Effector CD8-positive, alpha-beta T cell (primary cell): ENCODE measurements at places on chromosomes 11 and 22.
A peak's percentile ranks its signal among the peaks of the same experiment; 100 is the strongest.

- no peak for DNase-seq
Measured at GRCh38 chr11:96267001-96267495, 75.9 kb downstream of the MAML2 start.

- no peak for DNase-seq
Measured at GRCh38 chr11:76653012-76653673, 17.4 kb downstream of the LRRC32 start.

DNA sequence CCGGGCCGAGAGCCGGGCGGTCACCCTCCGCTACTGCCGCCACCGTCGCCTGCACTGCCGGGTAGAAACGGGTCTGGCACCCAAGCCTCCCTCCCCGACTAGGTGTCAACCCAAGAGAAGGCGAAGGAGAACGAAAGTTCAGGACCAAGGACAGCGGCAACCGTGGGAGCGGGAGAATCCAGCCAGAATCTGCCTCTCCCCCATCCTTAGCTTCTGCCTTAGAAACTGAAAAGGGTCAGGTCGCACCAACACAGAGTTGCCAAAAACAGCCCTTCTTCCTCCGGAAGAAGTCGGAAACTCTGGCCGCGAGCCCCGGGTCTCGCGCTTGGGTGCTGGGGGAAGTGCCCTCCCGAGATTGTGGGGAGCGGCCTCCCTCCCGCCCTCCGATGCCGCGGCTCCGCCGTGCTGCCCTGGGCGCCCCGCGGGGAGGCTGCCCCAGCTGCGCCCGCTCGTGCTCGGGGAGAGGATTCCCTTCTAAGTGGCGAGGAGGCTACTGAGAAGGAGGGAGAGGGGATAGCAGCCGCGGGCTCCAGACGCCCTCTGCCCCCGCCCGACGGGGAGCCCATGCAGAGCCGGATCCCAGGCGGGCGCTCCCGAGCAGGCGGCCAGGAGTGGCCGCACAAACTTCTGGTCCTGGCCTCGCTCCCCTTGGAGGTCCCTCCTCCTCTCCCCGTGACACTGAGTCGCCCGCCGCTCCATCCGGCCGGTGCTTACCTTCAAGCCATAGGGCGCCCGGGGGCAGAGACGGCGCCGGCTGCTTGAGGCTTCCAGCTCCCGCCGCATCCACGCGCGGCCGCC is 637 bp downstream of the DRD2 start:
- DNase-seq = no peak

GRCh38 chr11:34341931-34342533 is 15.8 kb downstream of the ABTB2 start:
- DNase-seq = no peak

DNA sequence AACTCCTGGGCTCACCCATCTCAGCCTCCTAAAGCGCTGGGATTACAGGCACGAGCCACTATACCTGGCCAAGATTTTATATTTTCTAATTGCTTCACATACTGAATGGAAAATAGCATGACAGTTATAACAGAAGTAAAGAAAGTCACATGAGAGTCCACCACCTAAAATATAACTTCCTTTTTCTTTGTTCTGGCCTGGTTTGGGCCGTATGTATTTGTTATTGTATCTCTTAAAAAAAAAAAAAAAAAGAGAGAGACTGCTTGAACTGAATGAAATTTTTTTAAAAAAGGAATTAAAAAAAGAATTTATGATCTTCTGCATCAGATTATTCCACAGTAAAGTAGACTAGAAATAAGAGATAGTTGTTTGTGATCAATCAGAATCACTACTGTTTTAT is 86.0 kb upstream of the GRIK4 start:
- DNase-seq = no peak

DNA sequence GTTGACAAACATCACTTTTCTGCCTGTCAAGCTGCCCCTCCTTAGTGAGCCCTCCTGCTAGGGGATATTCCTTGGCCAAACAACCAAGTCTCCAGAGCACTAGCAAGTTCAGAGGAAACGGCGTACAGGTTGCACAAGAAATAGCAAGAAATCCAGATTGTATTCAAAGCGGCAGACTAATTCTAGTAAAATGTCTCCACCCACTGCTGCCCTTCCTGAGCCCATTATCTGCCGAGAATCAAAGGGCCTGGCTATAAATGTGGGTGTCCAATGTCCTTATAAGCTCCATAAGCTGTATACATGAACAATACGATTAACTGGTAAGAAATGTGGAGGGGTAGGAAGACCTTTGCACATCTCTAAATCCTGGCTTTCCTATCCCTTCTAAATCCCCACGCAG is 44.0 kb upstream of the AKIP1 start:
- DNase-seq = no peak

GRCh38 chr22:42180349-42180842 is 49.8 kb upstream of the CYP2D6 start:
- DNase-seq = no peak

DNA sequence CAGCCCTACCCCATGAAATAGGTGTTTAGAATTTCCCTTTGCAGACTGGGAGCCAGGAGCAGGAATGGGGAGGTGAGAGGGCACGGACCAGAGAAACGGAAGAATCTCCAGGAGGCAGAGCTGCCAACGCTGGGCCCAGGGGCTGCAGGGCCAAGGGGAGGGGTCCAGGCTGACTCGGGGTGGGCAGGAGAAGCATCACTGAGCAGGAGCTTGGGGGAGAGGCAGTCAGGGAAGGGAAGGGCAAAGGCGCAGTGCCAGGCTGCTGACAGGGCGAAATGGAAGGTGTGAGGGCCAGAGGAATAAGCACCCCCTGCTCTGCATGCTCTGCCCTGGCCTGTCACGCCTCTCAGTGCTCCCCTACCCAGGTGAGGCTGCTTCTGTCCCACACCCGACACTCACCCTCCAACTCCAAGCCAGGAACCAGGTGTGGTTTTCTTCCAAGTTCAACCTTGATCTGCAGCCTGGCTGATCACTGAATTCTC is 14.5 kb downstream of the LRRC32 start:
- DNase-seq = no peak

DNA sequence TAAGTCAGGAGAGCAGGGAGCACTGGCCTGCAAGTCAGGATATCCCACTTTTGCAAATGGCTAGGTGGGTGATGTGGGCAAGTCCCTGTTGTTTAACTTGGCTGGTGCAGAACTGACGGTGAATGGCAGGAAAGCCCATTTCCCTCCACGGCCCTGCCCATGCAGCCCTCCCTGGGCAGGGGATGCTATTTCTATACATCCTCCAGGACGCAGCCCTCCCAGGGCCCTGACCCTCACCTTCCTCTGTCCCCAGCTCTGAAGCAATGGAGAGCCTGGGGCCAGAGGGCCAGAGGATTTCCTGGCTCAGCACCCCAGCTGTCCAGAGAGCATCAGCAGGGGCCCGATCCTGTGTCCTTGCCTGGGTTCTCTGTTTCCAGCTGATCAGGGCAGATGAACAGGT is 91.3 kb downstream of the TSPAN18 start:
- no peak for DNase-seq

GRCh38 chr11:35127619-35128018 is 11.4 kb upstream of the CD44 start:
- DNase-seq = no peak

DNA sequence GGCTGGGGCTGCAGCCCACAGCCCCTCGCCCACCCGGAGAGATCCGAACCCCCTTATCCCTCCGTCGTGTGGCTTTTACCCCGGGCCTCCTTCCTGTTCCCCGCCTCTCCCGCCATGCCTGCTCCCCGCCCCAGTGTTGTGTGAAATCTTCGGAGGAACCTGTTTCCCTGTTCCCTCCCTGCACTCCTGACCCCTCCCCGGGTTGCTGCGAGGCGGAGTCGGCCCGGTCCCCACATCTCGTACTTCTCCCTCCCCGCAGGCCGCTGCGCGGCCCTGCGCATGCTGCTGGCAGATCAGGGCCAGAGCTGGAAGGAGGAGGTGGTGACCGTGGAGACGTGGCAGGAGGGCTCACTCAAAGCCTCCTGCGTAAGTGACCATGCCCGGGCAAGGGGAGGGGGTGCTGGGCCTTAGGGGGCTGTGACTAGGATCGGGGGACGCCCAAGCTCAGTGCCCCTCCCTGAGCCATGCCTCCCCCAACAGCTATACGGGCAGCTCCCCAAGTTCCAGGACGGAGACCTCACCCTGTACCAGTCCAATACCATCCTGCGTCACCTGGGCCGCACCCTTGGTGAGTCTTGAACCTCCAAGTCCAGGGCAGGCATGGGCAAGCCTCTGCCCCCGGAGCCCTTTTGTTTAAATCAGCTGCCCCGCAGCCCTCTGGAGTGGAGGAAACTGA is 731 bp downstream of the GSTP1 start:
- DNase-seq = peak; percentile 17

DNA sequence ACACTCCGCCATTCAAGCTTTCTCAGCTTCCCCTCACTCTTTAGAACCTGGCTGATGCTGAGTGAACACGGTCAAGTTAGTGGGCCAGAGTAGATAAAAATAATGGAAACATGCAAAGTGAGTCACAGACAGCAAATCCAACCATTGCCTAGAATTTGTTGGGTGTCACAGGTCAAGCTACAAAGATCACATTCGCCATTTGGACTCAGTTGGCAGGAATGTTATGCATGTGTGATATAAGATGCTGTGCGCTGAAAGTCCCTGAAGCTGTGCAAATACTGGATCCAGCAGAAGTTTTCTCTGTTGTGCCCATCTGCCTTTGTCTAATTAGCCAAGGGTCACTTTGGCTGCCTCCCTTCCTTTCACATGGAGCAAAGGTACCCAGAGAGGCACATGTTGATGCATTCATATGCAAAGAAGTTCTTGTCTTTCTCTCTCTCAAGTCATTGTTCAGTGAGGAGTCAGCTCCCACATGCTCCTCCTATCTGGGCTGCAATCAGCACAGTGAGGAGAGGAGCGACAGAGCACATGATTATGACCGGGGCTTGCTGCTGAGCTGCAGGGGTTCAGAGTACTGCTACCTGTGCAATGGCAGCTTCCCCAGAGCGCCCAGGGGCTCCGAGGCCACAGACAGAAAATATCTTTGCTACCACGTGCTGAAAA is 39.7 kb downstream of the FLI1 start:
- no peak for DNase-seq

GRCh38 chr22:23575601-23576000 is 4.5 kb downstream of the IGLL1 start:
- DNase-seq = no peak

DNA sequence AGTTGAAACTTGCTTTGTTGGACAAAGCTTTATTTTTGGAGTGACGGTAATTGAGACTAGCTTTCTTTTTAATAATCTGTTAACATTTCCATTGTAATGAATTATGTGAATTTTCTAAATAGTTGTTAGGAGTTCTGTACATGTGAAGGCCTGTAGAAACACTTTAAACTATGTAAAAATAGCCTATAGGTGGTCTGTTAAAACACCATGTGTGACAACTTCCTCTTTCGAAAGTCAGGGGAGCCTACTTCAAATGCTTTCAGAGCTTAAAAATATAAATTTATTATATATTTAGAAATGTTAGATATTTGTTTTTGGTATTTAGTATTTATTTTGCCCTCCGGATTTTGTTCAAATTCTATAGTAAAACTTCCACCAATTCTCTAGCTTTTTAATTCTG is 28.7 kb downstream of the DDIAS start:
- no peak for DNase-seq

GRCh38 chr11:62393061-62393611 is 25.7 kb upstream of the SCGB1A1 start:
- DNase-seq = peak; percentile 1

GRCh38 chr22:19519041-19519926 is 4.9 kb downstream of the CLDN5 start:
- DNase-seq = no peak

GRCh38 chr11:119115484-119116234 is 5.7 kb upstream of the HINFP start:
- DNase-seq = no peak

- no peak for DNase-seq
Measured at GRCh38 chr11:97118614-97119200, 728.9 kb downstream of the JRKL start.

DNA sequence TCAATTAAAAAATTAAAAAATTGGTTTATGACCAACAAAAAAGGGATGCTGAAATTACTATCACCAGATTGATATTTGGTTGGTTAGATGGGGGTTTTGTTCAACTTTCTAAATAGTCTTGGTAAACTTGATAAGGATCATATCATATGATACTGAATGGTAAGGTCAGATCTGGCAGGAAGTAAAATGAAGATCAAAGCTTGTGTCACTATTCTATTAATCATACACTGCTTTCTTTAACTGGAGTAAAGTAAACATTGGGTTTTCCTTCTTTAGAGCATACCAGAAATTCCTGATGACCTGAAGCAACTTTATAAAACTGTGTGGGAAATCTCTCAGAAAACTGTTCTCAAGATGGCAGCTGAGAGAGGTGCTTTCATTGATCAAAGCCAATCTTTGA is 40.2 kb downstream of the RRM1 start:
- DNase-seq = no peak

DNA sequence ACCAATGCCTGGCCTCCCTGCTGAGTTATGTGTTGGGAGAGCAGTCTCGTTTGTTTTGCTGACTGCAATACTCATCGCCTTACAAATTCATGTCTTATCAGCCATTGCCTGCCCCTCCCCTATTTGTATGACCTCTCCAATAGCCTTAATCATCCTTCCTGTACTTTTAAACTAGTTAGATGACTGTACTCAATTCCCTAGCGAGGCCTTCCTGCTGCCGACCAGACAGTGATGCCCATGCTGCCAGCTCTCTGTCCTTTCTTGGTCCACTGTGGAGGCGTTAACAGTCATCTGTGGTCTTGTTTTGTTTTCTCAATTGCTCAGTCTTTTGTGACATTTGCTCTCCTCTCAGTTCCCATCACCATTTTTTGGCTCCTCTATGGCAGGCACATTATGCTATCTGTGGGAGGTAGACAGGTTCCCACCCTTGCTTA is 20.3 kb upstream of the YPEL1 start:
- DNase-seq = no peak

DNA sequence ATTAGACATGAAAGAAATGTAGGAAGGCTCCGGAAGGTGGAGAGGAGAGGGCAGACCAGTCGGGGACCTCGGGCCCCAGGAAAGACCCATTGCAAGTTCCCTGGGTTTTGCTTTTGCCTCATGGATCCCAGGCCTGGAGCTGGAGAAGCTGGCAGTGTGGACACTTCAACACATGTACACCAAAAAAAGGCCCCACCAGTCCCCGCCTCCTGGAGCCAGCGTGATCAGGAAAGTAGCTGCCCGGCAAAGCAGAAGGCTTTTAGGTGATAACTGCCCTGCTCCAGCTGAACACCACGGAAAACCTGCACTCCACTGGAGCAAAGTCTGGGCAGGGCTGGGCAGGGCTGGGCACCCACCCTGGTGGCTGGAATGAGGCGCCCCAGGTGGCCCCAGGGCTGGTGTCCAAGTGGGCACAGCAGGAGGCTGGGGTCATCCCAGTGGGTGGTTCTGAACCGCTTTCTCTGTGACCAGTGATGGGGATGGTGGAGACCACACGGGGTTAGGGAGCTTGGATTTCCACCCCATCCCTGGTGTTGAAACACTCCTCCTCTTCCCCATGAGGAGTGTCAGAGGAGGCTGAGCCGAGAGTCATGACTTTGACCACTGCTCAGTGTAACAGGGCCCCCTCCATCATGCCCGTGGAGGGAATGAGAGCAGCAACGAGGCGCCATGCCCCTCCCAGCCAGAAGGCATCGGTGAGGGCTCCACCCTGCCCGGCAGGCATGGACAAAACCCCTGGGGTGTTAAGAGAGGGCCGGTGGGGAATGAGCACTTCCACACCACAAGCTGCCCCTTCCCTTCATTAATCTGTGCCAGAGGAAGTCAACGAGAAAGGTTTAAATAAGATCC is 16.9 kb upstream of the MUC5AC start:
- DNase-seq = no peak
